Muscle of back (tissue), 13 donors: ENCODE measurements at places on chromosomes 6 and 20. TPM values are rescaled to one million over a fixed set of nuclear protein-coding genes. Genes with fewer than 3 reads are reported as not detected.
A peak's percentile ranks its signal among the peaks of the same experiment; 100 is the strongest.

The PLEKHG1 gene
- polyA plus RNA-seq: 16.6 TPM

The BPIFB3 gene
- polyA plus RNA-seq: not detected

The CAGE1 gene
- polyA plus RNA-seq: 0.12 TPM

The C6orf15 gene
- polyA plus RNA-seq: not detected

The ELOVL2 gene
- polyA plus RNA-seq: 2.5 TPM

The CD109 gene
- polyA plus RNA-seq: 26.8 TPM

The CPXM1 gene
- polyA plus RNA-seq: 62.3 TPM

The TRIM10 gene
- 0.31 TPM for polyA plus RNA-seq

The ADGRB3 gene
- 0.88 TPM for polyA plus RNA-seq

The MATN4 gene
- polyA plus RNA-seq: 0.72 TPM

- no peak for DNase-seq
Measured at GRCh38 chr6:123640567-123641187, 3.9 kb upstream of the TRDN start.

DNA sequence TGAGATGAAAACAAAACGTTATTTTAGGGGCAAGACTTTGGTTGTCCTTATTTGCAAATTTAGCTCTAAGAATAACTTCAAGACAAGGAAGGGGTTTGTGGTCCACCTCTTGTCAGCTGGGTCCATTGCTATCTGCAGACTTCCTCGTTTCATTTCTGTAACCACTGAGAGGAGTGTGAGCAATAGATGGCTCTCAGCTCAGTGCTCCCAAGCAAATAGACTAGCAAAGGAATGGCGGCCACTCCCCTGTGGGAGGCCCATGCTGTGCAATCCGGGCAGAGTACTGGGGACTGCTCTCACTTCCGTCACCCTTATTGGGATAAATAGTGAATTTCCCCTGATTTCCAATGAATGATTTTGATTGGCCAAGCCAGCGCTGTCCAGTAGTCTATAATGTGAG lies 176.6 kb downstream of the ZDHHC14 start:
- DNase-seq: no peak

- no peak for DNase-seq
Measured at GRCh38 chr6:89758830-89759229, 60.8 kb downstream of the MDN1 start.

DNA sequence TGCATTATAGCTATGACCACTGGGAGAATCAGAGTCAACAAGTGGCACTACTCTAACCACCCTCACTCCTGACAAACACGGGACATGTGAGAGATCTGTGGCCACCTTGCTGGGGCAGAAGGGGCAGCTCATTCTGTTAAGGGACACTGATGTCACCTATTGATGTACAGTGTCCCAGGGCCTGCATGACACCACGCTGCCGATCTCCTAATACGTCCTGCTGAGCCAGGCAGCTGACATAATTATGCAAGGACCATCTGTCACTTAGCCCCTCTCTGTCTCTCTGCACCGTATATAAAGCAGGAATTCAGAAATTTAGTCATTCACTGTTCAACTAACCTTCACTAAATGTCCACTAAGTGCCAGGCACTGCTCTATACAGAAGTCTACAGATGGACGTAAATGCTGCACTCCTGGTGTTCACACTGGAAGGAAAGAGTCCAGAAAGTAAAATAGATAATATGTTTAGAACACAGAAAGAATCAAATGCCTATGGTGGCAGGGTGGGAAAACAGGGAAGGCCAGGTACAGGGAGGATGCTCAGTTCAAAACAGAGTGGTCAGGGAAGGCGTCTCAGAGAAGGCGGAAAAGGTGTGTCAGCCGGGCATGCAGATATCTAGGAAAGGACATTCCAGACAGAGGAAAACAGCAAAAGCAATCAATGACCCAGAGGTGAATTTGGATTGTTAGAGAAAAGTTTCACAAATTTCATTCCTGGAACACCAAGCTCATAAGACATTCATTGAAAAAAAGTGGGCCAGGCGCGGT lies 173.8 kb downstream of the ZNF217 start:
- DNase-seq: no peak

- no peak for DNase-seq
Measured at GRCh38 chr20:62197801-62198200, 15.0 kb downstream of the MTG2 start.

DNA sequence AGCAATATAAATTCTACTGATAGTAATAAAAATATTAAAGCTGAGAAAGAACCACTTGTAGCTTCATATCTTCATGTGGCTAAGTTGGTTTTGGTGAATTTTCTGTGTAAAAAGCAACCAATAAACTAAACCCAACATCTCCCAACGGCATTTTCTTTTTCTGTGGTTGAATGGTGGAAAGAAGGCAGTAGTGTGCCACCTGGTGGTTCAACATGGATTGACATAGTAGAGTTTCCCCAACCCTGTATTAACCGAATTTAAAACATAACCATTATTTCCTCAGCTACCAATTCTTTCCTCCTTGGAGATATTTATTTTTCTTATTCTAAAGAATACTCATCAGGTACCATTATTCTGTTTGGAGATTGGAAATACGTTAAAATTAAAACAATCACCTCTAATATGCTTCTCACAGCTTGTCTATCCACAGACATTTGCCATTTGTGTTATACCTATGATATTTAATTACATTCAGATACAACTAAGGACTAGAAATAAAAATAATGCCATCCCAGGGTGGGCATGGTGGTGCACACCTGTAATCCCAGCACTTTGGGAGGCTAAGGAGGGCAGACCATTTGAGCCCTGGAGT lies 117.1 kb upstream of the EEF1E1 start:
- peak; percentile 34 for DNase-seq

- peak; percentile 76 for DNase-seq
Measured at GRCh38 chr20:12383821-12384220, 466.1 kb downstream of the BTBD3 start.

GRCh38 chr6:9984607-9985006 lies 430.3 kb downstream of the TFAP2A start:
- DNase-seq: no peak

- no peak for DNase-seq
Measured at GRCh38 chr6:53984581-53984980, 126.7 kb upstream of the MLIP start.

DNA sequence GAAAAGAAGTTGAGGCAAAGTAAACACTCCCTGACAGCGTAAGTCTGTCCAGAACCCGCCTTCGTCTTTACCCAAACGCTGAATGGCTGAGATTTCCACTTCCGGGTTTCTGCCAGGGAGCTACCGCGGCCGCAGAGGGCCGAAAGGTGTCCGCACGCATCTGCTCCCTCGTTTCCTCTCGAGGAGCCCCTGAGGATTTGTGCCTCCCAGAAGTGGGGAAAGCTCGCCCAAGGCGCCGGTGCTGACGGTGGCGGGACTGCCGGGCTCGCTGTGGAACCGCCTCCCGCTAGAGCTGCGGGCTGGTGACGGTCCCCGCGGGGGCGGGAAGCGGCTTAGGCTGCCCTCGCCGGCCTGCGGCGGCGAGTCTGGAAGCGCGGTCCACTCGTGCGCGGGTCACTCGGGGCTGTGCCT lies 1760.2 kb upstream of the DEFB115 start:
- no peak for DNase-seq

DNA sequence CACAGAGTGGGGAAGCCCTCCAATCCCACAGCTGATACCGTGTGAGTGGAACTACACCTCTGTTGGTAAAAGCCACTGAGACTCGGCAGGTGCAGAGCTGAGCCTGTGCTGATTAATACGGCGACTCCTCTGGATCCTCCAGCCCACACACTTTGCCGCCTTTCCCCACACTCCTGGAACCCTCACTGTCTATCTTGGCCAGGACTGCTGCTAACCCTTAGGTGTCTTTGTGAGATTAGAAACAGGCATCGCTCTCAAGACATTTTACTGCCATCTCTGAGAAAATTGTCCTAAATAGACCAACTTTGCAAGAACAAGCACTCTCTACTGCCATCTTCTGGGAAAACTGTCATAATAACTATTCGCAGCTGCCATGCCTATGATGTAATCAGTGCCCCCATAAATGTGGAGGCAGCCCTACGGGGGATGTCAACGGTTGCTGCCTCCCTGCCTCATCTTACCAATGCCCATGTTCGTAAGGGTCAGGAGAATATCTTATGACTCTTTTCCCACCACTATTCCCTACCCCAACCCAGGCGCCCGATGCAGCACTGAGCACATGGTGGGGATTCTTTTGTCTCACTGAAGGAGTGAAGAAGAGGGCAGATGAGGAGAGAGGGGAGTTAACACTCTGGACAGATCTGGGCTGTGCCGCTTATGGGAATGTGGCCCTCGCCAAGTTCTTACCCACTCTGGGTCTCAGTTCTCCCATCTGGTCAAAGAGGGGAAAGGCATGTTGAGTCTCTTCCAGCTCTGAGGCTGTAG lies 26.1 kb upstream of the KCNB1 start:
- DNase-seq: peak; percentile 33

- no peak for DNase-seq
Measured at GRCh38 chr20:23251779-23252178, 98.8 kb upstream of the NXT1 start.

DNA sequence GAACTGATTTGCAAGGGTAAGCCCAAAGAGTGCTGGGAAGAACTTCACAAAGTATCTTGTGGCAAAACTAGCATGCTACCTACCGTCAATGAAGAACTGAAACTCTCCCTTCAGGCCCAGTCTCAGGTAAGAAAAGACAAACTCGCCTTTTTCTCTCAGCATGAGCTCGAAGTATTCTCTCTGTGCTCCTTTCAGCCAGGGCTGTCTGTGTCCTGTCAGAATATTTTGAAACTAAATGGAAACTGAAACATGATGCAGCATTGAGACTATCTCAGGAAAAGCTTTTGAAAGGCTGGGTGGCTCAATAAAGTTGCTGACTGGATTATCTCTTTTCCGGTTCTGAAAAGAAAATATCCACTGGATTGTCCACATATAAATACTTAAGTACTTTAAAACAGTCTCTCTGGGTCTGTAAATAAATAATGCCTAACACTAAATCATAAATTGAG lies 696 bp downstream of the CALHM5 start:
- no peak for DNase-seq

- no peak for DNase-seq
Measured at GRCh38 chr6:111192911-111193555, 105.7 kb downstream of the SLC16A10 start.

DNA sequence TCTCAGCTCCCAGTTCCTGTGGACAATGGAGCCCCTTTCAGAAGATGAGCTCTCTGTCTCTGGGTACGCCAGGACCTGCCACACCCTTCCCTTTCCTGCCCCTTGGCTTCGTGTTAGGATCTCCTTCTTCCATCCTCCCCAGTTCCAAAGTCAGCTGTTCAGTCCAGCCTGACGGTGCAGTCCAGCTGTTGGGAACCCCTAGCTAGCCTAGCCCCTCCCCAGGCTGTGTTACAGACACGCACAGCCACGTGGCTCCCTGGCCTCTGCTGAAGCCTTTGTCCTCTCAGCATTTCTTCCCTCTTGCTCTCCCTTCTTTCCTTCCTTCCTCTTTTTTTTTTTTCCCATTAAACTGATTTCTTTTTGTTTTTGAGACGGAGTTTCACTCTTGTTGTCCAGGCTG lies 12.4 kb upstream of the TFAP2C start:
- no peak for DNase-seq

DNA sequence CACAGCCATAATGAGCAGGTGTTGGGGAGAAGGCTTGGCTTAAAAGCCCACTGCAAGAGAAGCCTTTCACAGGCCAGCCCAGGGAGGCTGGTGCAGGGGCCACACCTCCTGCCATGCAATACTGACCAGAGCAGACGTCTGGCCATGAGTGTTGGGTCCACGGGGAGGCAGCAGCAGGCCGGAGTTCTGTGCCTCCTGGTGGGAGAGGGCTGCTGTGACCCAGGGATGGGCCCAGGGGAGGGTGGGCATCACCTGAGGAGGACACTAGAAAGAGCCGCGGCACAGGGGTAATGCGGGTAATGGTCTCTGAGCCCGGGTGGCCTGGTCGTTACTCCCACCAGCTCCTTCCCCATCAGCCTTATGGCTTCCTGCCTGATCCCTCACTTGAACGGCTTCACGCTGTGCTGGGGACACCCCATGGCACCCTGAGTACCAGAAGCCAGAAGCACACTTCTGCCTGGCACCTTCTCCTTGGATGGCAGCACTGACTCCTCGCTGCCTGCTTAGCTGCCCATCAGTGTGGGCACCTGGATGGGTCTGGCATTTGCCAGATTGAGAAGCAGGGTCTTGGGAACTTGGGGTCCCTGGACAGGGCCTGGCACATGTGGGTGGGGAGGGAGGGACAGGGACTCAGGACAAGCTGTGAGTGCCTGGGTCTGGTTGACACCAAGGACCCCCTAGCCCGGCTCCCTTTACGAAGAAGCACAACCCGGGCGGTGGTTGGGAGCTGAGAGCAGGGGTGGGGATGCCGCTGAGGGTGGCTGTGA lies 108.8 kb downstream of the ASXL1 start:
- no peak for DNase-seq

DNA sequence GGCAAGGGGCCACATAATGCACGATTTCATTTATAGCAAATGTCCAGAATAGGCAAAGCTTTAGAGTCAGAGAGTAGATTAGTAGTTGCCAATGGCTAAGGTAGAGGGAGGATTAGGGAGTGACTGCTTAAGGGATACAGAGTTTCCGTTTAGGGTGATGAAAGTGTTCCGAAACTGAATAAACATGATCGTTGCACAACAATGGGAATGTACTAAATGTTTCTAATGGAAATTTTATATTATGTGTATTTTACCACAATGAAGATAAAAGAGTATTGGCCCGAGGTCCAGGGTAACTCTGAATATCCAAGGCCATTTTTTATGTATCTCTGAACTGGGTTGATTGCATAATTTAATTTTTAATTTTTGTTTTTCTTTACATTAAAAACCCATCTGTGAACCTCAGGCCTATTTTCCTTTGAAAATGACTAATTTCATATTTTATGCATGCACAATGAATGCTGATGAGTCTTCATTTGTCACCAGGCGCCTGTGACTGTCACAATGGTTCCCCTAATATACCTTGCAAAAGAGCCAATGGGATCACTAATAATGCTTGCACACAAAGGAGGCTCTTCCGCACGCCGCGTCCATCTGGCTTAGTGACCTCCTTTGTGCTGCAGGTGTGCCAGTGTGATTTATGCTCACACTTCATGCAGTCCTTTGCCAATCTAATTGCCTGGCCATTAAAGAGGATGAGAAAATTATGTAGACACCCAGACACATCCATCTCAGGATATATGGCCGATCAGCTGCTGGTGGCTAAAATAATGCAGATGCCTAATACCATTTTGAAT lies 612.5 kb downstream of the CDH26 start:
- no peak for DNase-seq

GRCh38 chr20:34538671-34539123 lies 19.8 kb upstream of the MAP1LC3A start:
- no peak for DNase-seq

GRCh38 chr6:97411610-97412009 lies 128.6 kb upstream of the MMS22L start:
- DNase-seq: no peak

GRCh38 chr20:12409501-12409900 lies 491.8 kb downstream of the BTBD3 start:
- no peak for DNase-seq

DNA sequence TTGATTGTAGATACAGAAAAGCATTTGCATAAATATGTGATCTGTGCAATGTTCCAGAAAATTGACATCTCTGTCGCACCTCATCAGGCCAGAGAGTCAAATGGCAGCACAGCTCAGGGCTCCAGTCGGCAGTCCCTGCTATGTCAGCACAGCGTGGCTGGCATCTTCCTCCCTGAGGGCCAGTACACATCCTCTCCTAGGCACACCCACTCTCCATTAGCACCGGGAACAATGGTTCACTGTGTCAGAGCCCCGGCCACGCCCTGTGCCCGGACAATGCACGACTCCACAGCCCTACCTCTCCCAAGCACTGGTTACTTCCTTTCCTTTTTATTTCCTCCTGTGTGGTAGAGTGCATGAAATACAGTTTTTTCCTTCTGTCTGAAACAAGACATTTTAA lies 114.9 kb downstream of the FOXC1 start:
- no peak for DNase-seq

GRCh38 chr20:49210101-49210756 lies 9.0 kb upstream of the DDX27 start:
- DNase-seq: no peak
